ENCODE measurements at places on chromosomes 13 and 19.

DNA sequence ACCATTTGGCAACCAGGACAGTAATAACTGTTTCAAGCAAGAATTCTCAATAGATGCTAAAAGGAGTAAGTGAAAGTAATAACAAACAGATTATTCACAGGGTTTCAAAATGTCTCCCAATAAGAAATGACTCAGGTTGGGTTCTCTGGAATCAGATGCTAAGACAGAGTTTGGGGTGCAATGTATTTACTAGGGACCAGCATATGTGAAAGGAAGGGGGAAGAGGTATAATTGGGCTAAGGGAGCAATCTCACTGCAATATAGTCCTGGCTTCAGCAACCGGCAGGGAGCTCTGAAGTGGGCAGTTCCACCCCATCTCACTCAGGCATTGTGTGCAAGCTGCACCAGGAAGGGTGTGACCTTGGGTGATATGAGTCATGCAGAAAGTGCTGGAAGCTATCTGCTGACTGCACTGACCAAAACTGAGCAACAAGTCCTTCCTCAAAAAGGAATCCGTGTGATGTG, 23.4 kb downstream of the ZDHHC20 start:
- no peak for DNase-seq

DNA sequence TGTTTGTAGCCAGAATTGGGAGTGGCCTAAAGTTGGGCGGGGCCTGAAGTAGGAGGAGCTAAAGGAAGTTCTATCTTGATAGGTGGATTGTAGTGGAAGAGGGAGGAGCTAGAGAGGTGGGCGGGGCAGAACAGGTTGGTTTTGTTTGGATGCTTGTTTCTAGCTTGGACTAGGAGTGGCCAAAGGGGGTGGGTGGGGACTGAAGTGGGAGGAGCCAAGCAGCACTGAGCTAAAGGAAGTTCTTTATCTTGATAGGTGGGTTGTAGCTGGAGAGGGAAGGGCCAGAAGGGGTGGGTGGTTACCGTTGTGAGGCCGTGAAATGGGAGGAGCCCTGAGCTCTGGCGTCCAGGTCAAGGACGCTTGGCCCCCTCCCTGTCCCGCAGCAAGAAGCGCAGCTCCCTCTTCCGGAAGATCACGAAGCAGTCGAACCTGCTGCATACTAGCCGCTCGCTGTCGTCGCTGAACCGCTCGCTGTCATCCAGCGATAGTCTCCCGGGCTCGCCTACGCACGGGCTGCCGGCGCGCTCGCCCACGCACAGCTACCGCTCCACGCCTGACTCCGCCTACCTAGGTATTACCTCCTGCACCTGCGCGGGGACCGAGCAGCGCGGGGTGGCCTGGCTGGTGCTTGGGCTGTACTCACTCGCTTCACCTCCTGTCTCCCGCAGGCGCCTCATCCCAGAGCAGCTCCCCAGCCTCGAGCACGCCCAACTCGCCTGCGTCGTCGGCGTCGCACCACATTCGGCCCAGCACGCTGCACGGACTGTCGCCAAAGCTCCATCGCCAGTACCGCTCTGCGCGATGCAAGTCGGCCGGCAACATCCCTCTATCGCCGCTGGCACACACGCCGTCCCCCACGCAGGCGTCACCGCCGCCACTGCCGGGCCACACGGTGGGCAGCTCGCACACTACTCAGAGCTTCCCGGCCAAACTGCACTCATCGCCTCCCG, 8.0 kb downstream of the DNASE2 start:
- DNase-seq: no peak

DNA sequence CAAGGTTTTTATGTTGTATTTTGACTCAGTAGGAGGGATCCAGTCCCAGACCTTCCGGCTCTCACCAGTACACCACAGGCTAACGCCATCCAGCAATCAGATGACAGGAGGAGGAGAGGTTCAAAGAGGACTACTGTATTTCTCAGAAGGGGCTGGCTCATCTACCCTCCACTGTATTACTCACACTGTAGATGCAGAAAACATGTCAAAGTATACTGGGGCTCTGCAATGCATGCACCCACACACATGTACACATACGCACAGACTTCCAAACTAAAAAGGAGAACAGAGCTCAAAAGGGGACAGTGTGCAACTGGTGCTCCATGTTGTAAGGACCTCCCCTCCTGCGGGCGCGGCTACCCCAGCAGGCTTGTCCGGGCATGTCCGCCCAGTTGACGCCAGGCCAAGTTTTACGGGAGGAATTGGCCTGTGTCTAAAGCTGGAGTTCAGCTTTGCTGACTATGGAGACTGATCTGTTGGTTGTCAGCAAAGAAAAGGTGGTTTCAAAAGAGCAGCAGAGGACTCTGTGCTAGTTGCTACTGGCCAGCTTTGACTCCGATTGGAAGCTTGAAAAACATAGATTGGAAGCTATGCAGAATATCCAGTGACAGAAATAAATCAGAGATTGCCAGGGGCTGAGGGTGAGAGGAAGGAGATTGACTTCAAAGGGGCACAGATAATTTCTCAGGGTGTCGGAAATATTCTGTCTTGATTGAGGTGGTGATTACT, 314.2 kb downstream of the DLEU7 start:
- no peak for DNase-seq

DNA sequence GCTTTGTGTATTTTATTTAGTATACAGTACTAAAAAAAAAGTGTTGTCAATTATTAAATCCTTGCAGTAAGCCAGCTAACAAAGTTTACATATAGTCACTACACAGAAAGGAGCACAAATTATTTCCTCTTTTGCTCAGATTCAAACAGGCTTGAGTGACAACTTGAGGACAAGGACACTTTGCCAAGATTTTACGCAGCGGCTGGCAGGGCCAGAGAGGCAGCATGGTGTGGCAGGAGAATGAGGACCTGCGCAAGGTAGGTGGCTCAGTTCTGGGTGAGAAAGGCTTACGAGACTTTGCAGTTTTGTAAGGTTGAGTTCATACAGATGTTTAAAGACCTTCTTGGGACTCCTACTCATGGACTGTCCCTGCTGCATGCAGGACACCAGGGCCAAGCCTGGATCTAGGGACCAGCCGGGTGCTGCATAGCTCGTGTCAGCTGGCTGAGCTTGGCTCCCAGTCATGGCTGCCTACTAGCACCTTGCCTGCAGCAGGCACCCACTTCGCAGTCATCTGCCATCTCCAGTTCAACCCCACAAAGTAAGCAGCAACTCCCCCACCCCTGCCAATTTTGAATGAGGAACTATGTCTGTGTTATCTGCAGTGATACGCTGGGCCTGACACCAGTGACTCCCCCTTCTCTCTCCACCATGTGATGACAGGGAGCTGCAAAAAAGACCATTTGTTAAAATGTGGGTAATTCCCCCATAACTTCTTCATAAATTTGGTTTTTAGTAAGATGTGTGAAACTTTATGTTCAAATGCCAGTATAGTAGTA, 3.7 kb upstream of the TUBA3C start:
- no peak for DNase-seq

DNA sequence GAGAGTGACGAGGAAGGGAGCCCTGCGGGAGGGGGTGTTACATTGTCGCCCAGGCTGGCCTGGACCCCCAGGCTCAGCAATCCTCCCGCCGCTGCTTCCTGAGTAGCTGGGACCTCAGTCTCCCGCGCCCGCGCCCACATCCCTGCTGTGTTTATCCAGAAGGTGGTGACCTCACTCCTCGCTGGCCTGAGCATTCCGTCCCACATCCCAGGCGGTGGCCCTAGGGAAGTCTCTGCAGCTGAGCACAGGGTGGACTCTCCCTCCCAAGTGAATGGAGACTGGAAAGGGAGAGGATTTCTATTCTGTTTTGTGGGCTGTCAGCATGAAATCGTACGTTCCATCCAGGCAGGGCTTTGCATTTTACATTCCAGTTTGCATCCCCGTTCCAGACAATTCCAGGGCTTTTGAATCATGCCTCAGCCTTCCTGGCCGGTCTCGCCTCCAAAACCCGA, 401 bp upstream of the ZNF765 start:
- peak; percentile 52 for DNase-seq

GRCh38 chr13:20053891-20054290, 95.4 kb downstream of the ZMYM2 start:
- no peak for DNase-seq

GRCh38 chr13:41419206-41419605, 38.1 kb upstream of the RGCC start:
- no peak for DNase-seq

DNA sequence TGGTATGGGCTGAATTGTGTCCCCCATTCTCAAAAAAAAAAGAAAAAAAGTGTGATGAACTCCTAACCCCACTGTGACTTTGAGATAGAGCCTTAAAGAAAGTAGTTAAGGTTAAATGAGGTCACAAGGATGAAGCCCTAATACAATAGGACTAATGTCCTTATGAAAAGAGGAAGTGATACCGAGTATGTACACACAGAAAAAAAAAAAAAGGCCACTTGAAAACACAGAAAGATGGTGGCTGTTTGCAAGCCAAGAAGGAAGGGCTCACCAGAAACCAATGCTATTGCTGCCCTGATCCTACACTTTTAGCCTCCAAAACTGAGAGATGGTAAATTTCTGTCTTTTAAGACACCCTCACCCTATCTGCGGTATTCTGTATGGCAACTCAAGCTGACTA, 955.6 kb downstream of the PCDH17 start:
- no peak for DNase-seq

DNA sequence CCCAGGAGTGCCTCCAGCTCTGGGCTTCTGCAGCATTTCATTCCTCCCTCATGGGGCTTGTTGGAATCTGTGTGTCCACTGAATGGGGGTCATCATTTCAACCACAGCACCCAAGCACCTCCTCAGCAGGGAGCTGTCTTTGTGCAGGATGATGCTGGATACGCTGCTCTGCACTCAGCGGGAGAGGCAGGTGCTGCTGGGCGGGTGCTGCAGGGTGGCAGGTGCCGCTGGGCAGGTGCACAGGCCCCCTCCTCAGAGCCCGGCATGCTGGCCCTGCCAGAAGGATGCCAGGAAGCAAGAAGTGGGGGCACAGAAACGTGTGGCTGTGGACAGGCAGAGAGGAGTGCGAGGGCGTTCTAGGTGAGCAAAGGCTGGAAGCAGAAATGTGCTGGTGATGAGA, 121.8 kb upstream of the VSTM2B start:
- peak; percentile 67 for DNase-seq

DNA sequence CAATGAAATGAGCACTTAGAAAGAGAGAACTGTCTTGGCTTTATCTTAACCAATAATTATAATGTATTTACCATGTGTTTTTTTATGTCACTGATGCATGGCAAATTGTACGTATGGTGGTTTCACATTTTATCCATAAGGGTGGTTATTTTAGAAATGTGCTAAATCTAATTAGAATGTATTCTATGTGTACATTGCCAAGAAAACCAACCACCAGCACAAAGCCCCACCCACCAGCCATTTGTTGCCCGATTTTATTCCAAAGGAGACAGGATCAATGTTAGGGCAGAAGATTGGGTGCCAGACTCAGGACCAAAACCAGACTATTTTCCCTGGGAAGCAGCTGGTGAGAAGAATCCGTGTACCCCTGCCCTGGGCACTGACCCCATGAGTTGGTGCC, 63.0 kb upstream of the SOX1 start:
- no peak for DNase-seq

DNA sequence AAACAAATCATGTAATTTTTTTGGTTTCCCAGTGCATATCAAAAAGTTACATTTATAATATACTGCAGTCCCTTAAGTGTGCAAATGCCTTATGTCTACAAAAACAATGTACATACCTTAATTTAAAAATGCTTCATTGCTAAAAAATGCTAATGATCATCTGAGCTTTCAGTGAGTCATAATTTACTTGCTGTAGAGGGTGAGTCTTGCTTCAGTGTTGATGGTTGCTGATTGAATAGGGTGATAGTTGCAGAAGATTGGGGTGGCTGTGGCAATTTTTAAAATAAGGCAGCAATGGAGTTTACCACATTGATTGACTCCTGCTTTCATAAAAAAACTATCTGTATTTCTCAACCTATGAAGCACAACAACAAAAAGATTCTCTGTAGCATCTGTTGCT, 613.9 kb downstream of the TBC1D4 start:
- no peak for DNase-seq

GRCh38 chr19:3178377-3178972, at the start of gene S1PR4:
Gene S1PR4, plus strand, starts transcription at chr19:3178769. Its CDS starts 24 bp downstream, at chr19:3178793.
- DNase-seq: no peak

- no peak for DNase-seq
These were observed 1.2 kb downstream of the FRY start for GRCh38 chr13:32032759-32033158.

DNA sequence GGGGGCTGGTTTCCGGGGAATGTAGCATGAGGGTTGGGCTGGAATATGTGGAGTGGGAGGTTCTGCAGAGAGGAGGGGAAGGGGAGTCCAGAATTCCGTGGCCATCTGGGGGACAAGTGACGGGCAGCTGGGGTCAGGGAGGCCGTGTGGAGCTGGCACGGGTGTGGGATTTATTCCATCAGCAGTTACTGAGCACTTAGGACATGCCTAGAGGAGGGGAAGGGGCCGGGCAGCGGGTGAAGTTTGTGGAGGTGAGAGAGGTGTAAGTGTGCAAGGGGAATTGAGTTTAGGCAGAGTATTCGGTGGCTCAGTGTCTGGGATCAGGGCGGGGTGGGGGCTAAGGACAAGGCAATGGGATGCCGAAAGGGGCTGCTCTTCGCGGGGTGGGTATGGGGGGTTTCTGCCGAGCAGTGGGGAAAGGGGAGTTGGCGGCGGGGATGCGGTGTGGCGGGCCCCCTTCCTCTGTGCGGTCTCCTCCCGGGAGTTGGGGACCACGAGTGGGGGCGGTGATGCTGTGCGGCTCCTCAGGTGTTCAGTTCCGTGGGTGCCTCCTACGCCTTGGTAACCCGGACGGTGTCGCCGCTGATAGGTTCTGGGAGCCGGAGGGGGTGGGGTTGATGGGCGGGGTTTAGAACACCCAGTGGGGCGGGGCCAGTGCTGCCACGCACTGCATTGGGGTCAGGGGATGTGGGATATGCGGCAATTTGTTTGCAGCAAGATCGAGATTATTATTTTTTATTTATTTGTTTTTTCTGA, 5.4 kb downstream of the CCDC61 start:
- DNase-seq: no peak

DNA sequence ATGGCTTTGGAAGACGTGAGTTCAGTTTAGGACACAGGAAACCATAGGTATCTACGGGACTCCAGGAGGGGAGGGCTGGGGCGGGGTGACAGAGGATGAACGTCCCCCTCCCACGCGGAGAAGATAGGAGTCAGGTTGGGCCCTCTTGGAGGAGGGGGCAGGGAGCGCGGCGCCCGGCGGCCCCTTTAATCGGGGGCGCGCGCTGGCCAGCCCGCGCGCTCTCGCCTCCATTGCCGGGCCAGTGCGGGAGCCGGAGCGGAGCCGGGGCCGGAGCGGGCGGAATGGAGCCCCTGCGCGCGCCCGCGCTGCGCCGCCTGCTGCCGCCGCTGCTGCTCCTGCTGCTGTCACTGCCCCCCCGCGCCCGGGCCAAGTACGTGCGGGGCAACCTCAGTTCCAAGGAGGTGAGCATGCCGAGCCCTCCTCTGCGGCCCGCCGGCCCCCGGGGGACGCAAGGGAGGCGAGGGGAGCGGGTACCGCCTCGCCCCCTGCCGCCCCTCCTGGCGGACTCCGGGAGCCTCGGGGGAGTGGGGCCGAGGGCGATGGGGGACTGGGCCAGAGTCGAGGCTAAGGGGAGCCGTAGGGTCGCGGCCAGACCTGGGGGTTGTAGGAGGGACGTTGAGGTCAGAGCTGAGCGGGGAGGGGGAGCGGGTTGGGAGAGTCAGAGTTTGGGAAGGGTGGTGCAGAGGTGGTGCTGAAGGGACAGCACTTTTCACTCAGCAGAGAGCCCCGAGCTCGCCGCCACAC, at the start of gene TMEM145:
Gene TMEM145, plus strand, starts transcription at position 214 of the 744 bp plus-strand sequence. Its CDS starts 68 bp downstream, at position 282.
- peak; percentile 45 for DNase-seq

- peak; percentile 15 for DNase-seq
These were observed 833 bp downstream of the GAMT start for GRCh38 chr19:1400281-1401137.

GRCh38 chr19:39411081-39411831, 1.2 kb upstream of the PLEKHG2 start:
- DNase-seq: no peak

- DNase-seq: no peak
These were observed 8.2 kb upstream of the HSD17B14 start for GRCh38 chr19:48844472-48844871.
